ENCODE measurements at places on chromosomes 1 and 21.

DNA sequence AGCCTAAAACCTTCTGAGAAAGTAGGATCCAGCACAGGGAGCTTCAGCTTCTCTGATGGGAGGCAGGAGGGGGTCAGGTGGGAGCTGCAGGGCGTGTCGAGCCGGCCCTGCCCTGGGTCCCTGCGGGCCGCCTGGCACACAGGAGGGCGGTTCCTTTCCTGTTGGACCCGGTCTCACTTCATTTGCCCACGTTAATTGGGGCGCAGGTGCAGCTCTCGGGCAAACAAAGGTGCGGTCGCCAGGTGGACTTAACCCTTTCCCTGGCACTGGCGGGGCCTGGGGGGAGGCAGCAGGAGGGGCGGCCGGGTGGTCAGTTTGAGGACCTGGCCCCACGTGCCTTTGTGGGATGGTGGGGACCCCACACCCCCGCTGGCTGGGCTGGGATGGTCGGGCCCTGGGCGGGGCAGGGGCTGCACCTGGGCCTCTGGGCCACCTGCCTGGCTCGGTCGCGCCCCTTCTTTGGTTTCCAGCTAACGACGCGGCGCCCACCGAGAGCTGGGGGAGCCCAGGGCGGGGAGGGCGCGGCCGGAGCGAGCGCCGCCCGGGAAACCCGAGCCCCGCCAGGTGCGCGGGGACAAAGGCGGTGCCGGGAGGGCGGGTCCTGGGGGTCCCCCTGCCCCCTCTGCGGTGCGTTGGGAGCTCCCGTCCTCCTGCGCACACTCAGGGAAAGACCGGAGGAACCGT lies 20.8 kb upstream of the C1orf159 start:
- DNase-seq: no peak

- DNase-seq: no peak
Observed at GRCh38 chr1:111202366-111202706, 1.9 kb upstream of the DENND2D start.

- DNase-seq: no peak
Observed at GRCh38 chr1:228963795-228964177, 228.5 kb downstream of the RHOU start.

GRCh38 chr1:17197696-17198095 lies 7.2 kb upstream of the PADI1 start:
- no peak for DNase-seq

- DNase-seq: peak; percentile 4
Observed at GRCh38 chr1:88647249-88647645, 36.8 kb upstream of the PKN2 start.

DNA sequence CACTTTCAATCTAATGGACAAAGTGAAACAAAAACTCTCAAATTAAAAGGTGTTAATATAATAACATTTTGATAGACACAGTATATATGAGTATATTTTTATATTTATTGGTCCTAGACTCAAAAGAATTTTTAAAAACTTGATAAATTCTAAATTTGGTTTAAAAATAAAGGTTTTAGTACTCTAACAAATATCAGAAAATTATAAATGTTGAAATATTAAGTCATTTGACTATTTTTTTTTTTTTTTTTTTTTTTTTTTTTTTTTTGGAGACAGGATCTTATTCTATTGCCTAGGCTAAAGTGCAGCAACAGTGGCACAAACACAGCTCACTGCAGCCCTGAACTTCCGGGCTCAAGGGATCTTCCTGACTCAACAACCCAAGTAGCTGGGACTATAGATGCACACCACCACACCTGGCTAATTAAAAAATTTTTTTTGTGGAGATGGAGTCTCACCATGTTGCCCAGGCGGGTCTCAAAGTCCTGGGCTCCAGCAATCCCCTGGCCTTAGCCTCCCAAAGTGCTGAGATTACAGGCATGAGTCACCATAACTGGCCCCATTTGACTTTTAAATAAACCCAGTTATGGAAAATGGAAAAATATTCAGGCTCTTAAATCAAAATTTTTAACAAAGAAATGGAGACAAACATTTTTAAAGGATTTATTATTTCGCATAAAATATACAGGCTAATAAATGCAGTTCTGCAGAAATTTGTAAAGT lies 60.8 kb upstream of the RBM34 start:
- no peak for DNase-seq

- peak; percentile 39 for DNase-seq
Observed at GRCh38 chr1:22861764-22862440, 110.8 kb downstream of the LACTBL1 start.

Data from activated CD4-positive, alpha-beta T cell treated with anti-CD3 and anti-CD28 coated beads for 48 hours (primary cell).